ENCODE measurements at places on chromosomes 12 and 14.

DNA sequence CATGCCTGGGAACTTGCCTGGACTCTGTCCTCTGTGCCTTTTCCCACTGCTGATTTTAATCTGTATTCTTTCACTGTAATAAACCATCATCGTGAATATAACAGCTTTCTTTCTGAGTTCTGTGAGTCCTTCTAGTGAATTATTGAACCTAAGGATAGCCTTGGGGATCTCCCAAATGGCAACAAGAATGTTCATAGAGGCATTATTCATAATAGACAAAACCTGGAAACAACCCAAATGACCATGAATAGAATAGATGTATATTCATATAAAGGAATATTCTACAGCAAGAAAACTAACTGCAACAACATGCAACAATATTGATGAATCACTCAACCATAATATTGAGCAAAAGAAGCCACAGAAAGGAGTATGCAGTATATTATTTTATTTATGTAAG lies 44.7 kb upstream of the CEP83 start:
- DNase-seq, result no peak

DNA sequence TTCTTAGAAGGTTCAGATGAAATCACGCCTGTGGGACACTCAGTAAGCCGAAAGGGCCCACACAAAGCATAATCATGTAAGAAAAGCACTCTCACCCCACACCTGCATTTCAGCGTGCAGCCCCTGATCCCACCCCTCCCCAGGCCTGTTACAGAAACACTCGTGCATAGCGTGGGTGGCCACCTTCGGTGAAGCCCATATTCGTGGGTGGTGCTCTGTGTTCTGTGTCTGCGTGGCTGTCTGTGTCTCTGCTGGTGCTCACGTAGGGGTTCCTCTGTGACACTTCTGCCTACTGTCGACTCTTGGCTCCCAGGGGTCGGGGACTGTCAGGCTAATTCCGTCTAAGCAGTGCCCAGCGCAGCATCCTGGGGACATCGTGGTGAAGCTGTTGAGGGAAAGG lies 74.0 kb downstream of the B4GALNT3 start:
- DNase-seq, result no peak

- DNase-seq, result no peak
These were observed 7.4 kb downstream of the REM2 start for GRCh38 chr14:22890416-22890815.

DNA sequence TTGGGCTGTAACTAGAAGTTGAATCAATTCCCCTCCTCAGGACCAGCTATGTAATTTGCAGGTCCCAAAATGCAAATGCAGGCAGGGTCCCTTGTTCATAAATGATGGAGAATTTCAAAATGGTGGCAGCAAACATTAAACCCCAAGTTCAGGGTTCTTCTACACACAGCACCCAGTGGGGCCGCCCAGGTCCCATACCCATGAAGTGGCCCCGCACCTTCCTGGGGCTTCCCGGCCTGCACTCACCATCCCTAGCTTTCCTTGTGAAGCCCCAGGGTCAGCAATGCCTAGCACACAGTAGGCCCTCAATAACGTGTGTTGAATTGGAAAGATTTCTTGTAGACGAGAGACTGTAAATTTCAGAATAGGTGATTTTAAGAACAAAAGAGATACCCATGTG lies 76.0 kb downstream of the NTF3 start:
- DNase-seq, result no peak

GRCh38 chr12:75641031-75641780 lies 129.8 kb upstream of the KRR1 start:
- peak; percentile 26 for DNase-seq

Data from stimulated activated CD4-positive, alpha-beta T cell treated with anti-CD3 and anti-CD28 coated beads, Interleukin-4, amount 100 ng/mL, for 48 hours (primary cell).